ENCODE measurements at places on chromosomes 1 and 21. TPM values are rescaled to one million over a fixed set of nuclear protein-coding genes. Genes with fewer than 3 reads are reported as not detected.

GRCh38 chr1:208433086-208433485 is 188.9 kb upstream of the PLXNA2 start:
- no peak for DNase-seq

GRCh38 chr1:75310067-75310466 is 175.9 kb downstream of the LHX8 start:
- DNase-seq, result no peak

- DNase-seq, result no peak
Measured at GRCh38 chr1:229280921-229281320, 10.0 kb downstream of the RAB4A start.

DNA sequence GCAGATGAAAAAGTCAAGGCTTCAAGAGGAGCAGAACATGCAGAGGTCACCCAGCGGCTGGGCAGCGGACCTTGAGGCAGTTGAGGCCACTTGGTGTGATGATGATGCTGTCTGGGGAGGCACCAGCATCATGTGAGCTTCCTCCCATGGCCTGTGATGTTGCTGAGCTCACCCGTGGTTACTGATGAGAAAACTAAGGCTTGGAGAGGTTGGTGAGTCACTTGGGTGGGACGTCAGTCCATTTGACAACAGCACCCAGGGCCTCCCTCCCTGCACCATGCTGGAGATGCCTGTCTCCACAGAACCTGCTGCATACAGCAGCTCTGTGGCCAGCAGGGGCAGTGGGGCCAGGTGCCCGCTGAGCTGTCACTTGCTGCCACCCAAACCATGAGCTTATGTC is 146.8 kb downstream of the NPHP4 start:
- DNase-seq, result no peak

GRCh38 chr1:24683713-24684162 is 40.6 kb downstream of the SRRM1 start:
- no peak for DNase-seq

DNA sequence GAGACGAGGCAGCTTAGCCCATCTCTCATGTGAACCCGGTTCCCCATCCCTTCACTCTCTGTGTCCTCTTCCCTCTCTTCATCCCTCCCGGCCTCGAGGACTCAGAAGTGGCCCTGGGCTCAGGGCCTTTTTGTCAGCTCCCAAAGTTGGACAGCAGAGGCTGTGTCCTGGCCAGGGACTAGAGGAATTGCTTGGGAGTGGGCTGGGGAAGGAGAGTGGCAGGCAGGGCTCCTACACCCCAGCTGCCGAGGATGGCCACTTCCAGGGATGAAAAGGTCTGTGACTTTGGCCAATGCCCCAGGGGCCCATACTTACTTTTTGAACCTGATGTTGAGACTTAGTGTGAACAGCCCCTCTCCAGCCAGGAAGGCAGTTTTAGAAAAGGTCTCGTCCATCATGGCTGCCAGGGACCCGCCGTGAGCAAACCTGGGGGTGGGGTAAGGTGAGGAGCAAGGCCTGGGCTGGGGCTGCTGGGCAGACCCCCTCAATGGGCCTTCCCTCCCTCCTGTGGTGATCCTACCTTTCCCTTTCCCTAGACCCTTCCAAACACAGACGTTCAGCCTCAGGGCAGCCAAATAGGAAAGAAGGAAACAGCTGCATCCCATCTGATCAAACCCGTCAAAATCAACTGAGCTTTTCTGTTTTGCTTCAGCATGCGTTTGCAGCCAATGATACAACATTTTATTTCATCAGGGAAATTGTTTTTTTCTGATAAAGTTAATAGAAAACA is 5.5 kb downstream of the THEM5 start:
- DNase-seq, result no peak

DNA sequence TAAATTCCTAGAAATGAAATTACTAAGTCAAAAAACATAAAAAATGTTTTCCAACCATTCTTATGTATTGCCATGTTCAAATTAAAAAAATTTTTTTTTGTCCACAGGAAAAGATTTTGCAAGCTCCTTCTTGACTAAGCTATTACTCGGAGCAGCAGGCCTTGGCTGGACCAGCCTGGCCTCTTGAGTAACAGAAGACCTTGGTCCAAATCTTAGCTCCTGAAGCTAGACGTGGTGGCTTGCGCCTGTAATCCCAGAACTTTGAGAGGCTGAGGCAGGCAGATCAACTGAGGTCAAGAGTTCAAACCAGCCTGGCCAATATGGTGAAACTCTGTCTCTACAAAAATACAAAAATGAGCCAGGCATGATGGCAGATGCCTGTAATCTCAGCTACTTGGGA is 77.6 kb downstream of the CLSTN1 start:
- DNase-seq, result no peak

DNA sequence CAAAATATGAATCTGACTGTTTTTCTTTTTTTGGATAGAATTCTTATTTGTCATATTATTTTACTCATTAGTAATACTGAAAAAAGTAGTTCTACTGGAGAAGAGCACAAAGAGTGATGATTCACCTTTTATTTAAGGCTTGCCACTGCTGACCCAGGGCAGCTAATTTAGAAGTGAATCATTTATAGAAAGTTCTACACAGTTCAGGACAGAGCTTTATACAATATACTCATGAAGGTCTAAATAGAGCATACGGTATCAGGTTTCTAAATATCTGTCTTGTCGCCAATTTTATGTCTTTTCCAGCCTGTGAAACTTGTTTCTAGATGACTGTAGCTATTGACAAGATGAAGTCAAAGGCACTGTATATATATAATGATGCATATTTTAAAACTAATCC is 25.0 kb downstream of the GIPC2 start:
- no peak for DNase-seq

Gene LCE6A
- total RNA-seq, result not detected

Gene MASP2
- total RNA-seq, result not detected

Gene PLA2G2E
- not detected for total RNA-seq
